ENCODE measurements at places on chromosomes 12 and 14.

- DNase-seq, result no peak
Measured at GRCh38 chr12:121992059-121992879, 29.4 kb upstream of the BCL7A start.

- DNase-seq, result no peak
Measured at GRCh38 chr14:99267837-99268781, 3.9 kb downstream of the BCL11B start.

DNA sequence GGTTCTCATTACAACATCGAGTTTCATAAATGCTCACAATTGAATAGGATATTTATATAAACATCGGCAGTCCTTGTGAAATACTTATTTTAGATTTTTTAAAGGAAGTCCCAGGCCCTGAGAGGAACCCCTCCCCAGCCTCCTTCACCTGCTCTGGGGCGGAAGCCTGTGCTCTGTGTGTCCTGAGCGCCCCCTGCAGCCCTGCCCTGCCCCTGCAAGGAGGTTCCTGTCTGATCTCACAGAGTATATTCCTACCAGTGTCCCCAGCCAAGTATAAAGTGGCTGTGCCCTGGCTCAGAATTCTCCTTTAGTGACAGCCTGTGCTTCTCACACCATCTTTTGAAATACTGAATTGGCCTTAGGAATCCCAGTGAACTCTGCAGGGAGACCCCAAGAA, 659.5 kb downstream of the TMEM121 start:
- no peak for DNase-seq

DNA sequence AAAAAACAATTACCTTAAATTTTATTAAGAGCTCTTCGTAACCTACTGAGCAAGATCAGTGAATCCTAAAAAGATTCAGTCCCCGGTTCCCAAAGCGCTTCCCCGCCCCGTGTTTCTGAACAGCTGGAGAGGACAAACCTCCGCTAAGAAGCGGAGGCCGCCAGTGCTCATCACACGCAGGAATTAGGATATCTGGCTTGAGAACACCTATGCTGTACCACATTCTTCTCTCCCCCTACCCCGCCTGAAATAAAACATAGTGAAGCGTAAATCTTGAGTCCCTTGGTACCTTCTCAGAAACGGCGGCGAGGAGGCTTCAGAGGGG, 774 bp upstream of the WDR20 start:
- DNase-seq, result no peak

DNA sequence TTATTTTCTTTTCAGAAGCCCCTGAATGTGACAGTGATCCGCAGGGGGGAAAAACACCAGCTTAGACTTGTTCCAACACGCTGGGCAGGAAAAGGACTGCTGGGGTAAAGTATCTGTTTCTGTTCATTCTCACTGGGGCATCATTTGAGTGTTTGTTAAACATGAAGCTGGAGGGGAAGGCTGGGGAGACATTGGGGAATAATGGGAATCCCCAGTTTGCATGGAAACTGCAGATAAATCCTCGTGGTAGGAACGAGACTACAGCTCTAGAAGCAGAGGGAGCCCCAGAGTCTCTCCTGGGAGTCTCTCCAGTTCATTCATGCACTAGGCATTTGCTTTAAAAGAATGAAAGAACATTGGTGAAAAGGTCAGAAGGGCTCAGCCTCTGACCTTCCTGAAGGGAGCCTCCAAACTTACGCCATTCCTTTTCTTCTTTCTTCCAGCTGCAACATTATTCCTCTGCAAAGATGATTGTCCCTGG, 2.5 kb upstream of the CFAP251 start:
- DNase-seq, result no peak

GRCh38 chr12:124261885-124262284, 33.0 kb upstream of the RFLNA start:
- DNase-seq, result no peak

DNA sequence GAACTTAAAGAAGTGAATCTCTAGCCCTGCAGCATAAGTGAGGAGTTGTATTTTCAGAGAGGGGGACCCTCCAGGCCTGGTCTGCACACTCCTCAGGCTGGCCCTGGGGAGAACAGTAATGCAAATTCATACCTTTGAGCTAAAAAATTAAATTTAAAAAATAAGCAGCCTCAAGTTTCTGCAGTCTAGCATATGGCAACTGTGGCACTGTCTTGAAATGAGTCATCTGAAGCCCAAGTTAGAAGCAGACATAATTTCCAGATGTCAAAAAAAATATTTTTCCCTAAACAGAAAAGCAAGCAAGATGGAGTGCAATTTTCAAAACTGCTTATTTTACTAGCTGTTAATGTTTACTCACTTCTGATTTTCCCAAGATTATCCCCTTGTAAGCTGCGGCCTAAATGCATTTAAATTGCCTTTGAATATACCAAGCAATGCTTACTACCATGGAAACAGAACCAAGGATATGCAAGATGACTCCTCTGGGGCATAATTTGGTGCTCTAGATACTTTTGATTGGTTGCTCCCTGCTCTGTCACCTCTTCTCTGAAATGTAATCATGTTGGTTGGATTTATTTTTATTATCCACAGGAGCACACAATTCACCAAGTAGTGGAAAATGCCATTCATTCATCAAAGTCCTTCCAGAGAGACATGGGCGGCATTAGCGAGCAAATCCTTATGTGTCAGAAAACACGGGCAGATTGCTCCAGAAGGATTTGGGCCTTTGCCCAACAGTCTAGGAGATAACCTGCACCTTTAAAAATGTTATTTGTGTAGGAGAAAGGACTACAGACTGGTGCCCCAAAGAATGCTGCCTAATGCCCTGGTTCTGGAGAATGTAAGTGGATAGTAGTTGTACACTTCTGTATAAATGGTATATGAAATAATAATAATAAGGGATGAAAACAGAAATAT, 25.0 kb upstream of the DHRS7 start:
- no peak for DNase-seq

Measured in hypothalamus (tissue), 51 donors.